Forelimb muscle (tissue), 1 donor: ENCODE measurements at places on chromosomes 5 and 9. TPM values are rescaled to one million over a fixed set of nuclear protein-coding genes. Genes with fewer than 3 reads are reported as not detected.

Gene FCN1
- polyA plus RNA-seq: 3.1 TPM

GRCh38 chr9:136854842-136855460, 2.8 kb downstream of the MAMDC4 start:
- DNase-seq: no peak

GRCh38 chr5:141783005-141783946, 94.9 kb downstream of the PCDH1 start:
- DNase-seq: no peak

DNA sequence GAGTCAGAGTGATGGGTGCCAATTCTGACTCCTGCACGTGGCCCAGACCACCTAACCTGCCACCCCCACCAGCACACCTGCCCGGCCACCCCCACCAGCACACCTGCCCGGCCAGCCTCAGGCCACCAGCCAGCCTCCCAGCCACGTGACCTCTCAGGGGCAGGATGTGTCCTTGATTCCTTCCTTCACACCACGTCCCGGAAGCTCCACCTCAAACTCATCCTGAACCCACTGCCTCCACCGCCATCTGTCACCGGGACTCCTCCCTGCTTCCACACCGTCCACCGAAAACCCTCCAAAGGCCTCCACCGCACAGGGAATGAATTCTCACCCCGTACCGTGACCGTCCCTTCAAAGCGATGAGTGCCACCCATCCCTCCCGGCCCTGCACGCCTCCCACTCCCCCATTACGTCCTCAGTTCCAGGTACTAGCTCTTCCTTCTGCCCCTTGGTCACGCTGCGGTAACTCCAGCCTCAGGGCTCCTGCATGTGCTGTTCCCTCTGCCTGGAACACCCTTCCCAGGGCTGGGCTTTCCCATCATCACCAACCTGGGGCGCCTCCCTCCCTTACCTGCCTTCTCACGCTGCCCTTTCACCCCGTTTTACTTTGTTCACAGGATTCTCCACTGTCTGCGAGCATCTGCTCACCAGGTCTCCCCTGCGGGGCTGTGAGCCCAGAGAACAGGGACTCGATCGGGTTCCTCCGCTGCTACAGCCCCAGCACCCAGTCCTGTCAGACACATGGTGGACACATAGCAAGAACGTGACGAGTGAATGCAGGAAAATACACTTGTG, 82.9 kb downstream of the ADAMTS2 start:
- no peak for DNase-seq

GRCh38 chr5:143826951-143827444, 15.0 kb downstream of the HMHB1 start:
- no peak for DNase-seq

DNA sequence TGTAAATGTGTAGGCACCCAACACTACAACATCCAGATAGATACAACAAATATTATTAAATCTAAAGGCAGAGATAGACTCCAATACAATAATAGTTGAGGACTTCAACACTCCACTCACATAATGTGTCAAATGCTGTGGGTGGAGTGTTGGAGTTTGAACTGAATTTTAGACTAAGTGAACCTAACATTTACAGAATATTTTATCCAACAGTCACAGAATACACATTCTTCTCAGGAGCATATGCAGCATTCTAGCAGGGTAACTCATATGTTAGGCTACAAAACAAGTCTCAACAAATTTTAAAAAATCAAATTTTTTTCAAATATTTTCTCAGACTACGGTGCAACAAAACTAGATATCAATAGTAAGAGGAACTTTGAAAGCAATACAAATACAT, 648.7 kb upstream of the CDH18 start:
- DNase-seq: no peak

DNA sequence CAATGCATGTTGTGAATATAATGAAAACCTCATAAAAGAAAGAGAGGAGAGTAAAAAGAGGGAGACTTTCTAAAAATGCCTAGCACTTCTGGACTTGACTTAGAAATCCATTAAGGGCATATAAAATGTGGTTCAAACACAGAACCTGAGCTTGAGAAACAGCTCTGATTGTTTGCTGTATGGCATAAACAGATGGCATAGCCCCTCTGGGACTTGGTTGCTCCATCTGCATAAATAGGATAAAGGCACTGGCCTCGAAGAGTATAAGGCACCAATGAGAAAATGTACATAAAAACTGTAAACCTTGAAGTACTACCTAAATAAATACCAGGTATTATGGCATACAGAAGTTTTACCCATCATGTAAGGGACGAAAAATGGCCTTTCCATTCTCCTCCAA, 23.8 kb downstream of the MRPS27 start:
- no peak for DNase-seq

DNA sequence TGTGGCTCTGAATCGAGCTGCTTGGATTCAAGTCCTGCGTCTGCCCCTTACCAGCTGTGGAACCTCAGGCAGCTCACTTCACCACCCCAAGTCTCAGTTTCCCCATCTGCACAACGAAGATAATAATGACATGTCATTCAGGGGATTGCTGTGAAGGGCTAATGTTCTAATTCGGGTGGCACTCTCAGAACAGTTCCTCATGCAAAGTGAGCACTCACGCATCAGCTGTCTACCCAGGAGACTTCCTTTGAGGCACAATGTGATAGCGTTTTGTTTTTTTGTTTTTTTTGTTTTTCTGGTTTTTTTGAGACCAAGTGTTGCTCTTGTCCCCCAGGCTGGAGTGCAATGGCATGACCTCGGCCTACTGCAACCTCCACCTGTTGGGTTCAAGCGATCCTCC, 56.4 kb downstream of the NTNG2 start:
- no peak for DNase-seq

DNA sequence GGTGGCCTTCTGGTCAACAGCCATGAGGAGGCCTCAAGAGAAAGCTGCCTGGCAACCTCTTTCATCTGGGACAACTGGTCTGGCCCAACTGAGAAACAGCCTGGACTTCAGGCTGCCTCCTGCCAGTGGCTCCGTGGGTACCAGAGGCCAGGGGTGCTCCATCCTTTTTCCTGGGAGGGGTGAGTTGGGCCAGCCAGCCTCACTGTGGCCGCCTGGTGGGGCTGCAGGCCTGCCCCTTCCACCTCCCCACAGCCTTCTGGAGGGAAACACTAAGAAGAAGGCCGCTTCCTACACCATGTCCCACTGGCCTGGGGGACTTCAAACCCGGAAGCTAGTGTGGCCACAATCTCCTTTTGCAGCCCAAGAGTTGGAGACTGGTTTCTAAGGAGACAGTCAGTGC, 13.8 kb upstream of the NKD2 start:
- no peak for DNase-seq

DNA sequence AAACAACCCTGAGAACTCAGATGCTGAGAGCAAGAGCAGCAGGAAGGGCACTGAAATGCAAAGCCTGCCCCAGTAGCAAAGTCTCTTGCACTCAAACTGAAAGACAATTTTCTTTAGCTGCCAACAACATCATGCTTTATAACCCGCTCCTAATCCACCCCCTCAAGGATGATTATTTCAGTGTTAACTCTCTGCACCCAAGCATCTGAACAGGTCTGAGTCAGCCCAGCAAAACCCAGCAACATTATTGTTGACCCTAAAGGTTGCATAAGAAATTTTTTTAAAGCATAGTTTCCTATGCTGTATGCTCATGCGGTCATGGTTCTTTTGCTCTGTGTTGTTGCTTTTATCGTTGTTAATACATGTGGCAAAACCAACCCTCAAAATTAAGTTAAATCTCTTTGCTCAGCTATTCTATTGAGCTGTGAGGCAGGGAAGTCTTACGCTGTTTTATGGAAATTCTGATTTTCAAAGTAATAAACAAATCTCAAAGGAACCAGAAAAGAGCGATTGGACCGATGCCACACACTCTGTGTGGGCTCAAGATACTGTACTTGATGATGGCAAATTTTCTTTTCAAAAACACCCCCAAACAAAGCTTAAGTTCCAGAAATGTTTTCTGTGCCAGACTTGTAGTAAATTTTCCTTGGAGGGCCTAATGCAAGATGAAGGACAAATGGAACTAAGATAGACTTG, 440.6 kb upstream of the MPDZ start:
- no peak for DNase-seq

- no peak for DNase-seq
Observed at GRCh38 chr5:179317411-179318220, 27.6 kb downstream of the ADAMTS2 start.
